ENCODE measurements at places on chromosomes 3 and 15. TPM values are rescaled to one million over a fixed set of nuclear protein-coding genes. Genes with fewer than 3 reads are reported as not detected.

GRCh38 chr3:108642526-108642925 is 53.0 kb downstream of the DZIP3 start:
- no peaks in the 10 kb centered on the region for H3K36me3 ChIP-seq
- no peak for DNase-seq
- no peak overlapping the region for H3K4me3 ChIP-seq
- no peak overlapping the region for H3K27ac ChIP-seq

DNA sequence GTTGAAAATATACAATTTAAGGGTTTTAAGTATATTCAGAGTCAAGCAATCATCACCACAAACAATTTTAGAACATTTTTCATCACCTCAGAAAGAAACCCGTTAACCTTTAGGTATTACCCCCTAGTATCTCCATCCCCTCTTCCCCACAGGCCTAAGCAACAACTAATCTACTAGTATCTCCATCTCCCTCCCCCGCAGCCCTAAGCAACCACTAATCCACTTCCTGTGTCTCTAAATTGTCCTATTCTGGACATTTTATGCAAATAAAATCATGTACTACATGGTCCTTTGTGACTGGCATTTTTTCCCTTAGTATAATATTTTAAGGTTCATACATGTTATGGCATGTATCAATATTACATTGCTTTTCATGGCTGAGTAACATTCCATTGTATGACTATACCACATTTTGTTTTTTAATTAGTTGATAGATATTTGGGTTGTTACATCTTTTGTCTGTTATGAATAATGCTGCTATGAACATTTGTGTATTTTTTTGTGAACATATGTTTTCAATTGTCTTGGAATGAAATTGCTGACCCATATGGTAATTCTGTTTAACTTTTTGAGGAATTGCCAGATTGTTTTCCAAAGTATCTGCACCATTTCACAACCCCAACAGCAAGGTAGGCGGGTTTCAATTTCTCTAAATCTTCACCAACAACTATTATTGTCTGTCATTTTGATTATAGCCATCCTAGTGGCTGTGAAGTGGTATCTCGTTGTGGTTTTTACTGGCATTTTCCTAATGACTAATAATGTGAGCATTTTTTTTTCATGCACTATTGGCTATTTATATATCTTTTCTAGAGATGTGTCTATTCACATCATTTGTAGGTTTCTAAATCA is 215.6 kb upstream of the CD96 start:
- DNase-seq = no peak
- no peak overlapping the region for H3K4me3 ChIP-seq
- H3K27me3 ChIP-seq = no peaks in the 10 kb centered on the region
- no peaks in the 10 kb centered on the region for H3K4me1 ChIP-seq

- H3K27me3 ChIP-seq = no peaks in the 10 kb centered on the region
- H3K27ac ChIP-seq = no peak overlapping the region
- no peak overlapping the region for H3K4me3 ChIP-seq
- H3K36me3 ChIP-seq = no peaks in the 10 kb centered on the region
- DNase-seq = no peak
These were observed 50.6 kb downstream of the DGKG start for GRCh38 chr3:186311441-186311840.

GRCh38 chr15:51971032-51971374 is 575 bp downstream of the LEO1 start:
- peak overlapping the region; percentile 92 for H3K4me3 ChIP-seq
- H3K27me3 ChIP-seq = no peaks in the 10 kb centered on the region
- peaks cover 13% of the 10 kb centered on the region for H3K4me1 ChIP-seq
- no peak for DNase-seq
- H3K36me3 ChIP-seq = peaks cover 4% of the 10 kb centered on the region

The SLC22A13 gene
- total RNA-seq = 0.90 TPM

GRCh38 chr15:101646672-101647071 is 5.5 kb downstream of the TM2D3 start:
- H3K27me3 ChIP-seq = no peaks in the 10 kb centered on the region
- no peak overlapping the region for H3K27ac ChIP-seq
- peaks cover 59% of the 10 kb centered on the region for H3K36me3 ChIP-seq
- H3K4me1 ChIP-seq = peaks cover 30% of the 10 kb centered on the region
- no peak overlapping the region for H3K4me3 ChIP-seq

The CRYGS gene
- 12.2 TPM for total RNA-seq

The CGGBP1 gene
- total RNA-seq = 56.9 TPM

DNA sequence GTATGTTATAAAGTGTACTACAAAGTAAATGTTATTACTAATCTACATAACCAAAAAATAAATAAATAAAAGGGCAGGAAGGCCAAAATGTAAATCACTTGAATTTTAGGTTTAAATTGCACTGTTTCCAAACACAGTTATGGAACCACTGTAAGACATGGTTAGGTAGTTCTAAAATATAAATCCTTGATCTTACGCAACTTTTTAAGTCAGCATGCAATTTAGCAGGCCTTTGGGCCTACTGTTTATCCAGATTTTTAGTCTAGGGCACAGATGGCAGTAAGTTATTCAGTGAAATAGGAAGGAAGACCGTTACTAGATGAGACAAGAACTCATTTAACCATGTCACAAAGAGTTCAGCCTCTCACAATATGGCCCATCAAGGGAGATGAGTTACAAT is 187.4 kb upstream of the SLC2A2 start:
- H3K4me3 ChIP-seq = no peak overlapping the region
- no peaks in the 10 kb centered on the region for H3K27me3 ChIP-seq
- H3K4me1 ChIP-seq = no peaks in the 10 kb centered on the region
- no peak for DNase-seq
- no peaks in the 10 kb centered on the region for H3K36me3 ChIP-seq

The KNSTRN gene
- 34.5 TPM for total RNA-seq

GRCh38 chr3:186534113-186534669 is 10.0 kb downstream of the CRYGS start:
- peak overlapping the region; percentile 26 for H3K4me3 ChIP-seq
- H3K36me3 ChIP-seq = no peaks in the 10 kb centered on the region
- DNase-seq = peak; percentile 95

GRCh38 chr3:155169197-155169596 is 89.1 kb downstream of the MME start:
- H3K36me3 ChIP-seq = peaks cover 79% of the 10 kb centered on the region
- no peak overlapping the region for H3K4me3 ChIP-seq
- H3K27ac ChIP-seq = no peak overlapping the region
- peaks cover 5% of the 10 kb centered on the region for H3K4me1 ChIP-seq

- no peak overlapping the region for H3K27ac ChIP-seq
- H3K4me3 ChIP-seq = no peak overlapping the region
- no peaks in the 10 kb centered on the region for H3K36me3 ChIP-seq
- no peak for DNase-seq
- no peaks in the 10 kb centered on the region for H3K4me1 ChIP-seq
- H3K27me3 ChIP-seq = no peaks in the 10 kb centered on the region
These were observed 135.9 kb downstream of the RSL24D1 start for GRCh38 chr15:55060836-55061235.

The SSUH2 gene
- 0.90 TPM for total RNA-seq

- H3K36me3 ChIP-seq = no peaks in the 10 kb centered on the region
- no peak for DNase-seq
- H3K4me3 ChIP-seq = no peak overlapping the region
- H3K4me1 ChIP-seq = no peaks in the 10 kb centered on the region
These were observed 16.5 kb downstream of the ANXA2 start for GRCh38 chr15:60381148-60381788.

The SYNPR gene
- not detected for total RNA-seq

GRCh38 chr3:2206536-2206935 is 107.9 kb downstream of the CNTN4 start:
- H3K27me3 ChIP-seq = no peaks in the 10 kb centered on the region
- DNase-seq = no peak
- H3K36me3 ChIP-seq = no peaks in the 10 kb centered on the region

GRCh38 chr15:80836223-80836622 is 57.1 kb downstream of the CEMIP start:
- DNase-seq = no peak
- no peak overlapping the region for H3K27ac ChIP-seq
- H3K4me3 ChIP-seq = no peak overlapping the region

DNA sequence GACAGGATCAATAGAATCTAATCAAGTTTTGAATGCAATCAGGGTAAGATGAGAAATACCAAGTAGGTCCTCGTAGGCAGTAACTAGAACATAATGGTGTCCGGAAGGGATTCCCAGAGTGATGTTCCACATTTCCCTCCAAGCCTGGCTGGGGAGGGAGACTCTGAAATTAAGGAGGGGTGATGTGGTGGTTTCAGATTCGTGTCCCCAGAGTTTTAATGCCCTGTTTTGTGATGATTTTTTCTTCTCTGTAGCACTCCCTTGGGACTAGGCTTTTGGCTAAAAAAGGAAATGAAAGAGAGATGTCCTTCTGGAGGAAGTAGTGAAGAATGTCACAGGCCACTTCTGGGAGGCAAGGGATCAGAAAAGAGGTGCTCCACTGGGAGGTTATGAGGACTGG is 108.3 kb upstream of the CACNA2D3 start:
- H3K36me3 ChIP-seq = no peaks in the 10 kb centered on the region
- no peak overlapping the region for H3K27ac ChIP-seq
- H3K4me1 ChIP-seq = no peaks in the 10 kb centered on the region
- no peak for DNase-seq

DNA sequence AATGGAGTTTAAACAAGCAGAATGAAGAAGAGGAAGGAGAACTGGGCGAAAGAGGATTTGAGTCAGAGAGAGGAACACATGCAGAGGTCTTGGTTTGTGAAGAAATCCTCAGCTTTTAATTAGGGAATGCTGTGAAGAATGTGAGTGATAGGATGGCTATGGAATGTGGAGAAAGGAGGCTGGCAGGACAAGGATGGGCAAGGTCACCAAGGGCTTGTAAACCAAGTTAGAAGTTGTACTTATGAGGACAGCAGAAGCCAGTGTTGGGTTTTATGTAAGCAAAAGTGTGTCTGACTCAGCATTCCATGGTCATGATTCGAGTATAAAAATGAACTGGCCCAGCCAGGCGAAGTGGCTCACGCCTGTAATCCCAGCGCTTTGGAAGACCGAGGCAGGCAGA is 60.0 kb upstream of the IL12A start:
- no peaks in the 10 kb centered on the region for H3K27me3 ChIP-seq
- H3K4me3 ChIP-seq = no peak overlapping the region
- DNase-seq = no peak
- no peaks in the 10 kb centered on the region for H3K36me3 ChIP-seq
- no peak overlapping the region for H3K27ac ChIP-seq

DNA sequence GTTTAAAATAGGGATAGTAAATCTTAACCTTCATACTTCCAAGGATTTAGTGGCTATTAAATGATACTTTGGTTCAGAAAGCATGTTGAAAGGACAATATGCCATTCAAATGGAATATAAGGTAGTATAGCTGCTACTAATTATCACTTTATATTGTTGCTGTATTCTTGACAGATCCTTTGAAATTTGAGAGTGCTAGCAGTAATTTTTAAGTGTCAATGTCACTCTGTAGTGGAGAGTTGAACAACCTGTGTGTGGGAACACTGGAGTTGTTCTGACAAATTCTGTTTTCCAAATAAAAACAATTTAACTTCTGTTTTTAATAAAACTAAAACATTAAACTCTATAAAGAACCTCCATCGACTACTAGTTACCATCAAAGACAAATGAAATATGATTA is 565.7 kb downstream of the FGF12 start:
- H3K4me3 ChIP-seq = no peak overlapping the region
- H3K27ac ChIP-seq = no peak overlapping the region
- H3K4me1 ChIP-seq = no peaks in the 10 kb centered on the region
- DNase-seq = no peak
- no peaks in the 10 kb centered on the region for H3K36me3 ChIP-seq

Measured in Karpas-422 (cell line).